Trophoblast cell (in vitro differentiated cells and primary cell): ENCODE measurements at places on chromosomes 2 and 18.

DNA sequence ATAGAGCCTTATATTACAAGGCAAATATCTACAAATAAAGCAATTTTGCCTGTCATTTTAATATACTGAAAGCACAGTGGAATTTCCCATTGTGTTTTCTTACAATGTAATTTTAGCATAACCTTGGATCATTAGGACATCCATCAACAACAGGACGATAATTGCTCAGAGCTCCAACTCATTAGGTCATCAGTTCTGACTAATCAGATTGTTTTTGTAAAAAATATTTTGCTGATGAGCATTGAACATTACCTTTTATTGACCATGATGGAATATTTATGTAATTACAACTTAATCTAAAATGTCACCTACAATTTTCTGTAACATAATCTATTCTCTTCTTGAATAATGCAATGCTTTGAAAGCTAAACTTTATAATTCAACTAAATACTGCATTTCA is 215.3 kb upstream of the DSEL start:
- no peak for DNase-seq

- peak; percentile 5 for DNase-seq
Observed at GRCh38 chr18:9362869-9363268, 28.3 kb downstream of the TWSG1 start.

DNA sequence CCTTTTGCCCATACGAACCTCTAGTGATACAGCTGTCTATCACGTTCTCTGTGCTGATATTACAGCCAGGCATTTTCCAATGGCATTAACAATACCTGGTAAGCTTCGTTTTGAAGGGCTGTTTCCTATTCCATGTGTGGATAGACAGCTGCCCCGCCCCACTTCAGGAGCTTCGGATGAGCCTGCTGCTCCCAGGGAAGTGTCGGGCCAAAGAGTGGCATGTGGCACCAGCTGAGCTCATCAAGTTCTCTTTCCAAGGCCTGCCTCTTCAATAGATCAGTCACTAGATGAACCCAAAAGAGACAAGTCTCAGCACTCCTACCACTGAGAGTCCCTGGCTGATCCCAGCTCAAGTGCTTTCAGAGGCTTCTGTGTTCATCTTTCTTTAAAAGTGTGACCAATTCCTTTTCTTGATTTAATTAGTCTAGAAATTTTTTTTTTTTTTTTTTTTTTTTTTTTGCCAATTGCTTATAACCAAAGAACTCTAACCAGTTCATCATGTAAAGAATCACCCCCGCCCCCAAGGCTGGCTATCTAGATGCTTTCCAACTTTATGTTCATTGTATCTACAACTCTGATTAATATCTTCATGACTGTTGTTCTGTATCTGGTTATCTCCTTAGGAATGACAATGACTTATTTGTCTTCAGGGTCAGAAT is 46.6 kb downstream of the HDAC4 start:
- no peak for DNase-seq

DNA sequence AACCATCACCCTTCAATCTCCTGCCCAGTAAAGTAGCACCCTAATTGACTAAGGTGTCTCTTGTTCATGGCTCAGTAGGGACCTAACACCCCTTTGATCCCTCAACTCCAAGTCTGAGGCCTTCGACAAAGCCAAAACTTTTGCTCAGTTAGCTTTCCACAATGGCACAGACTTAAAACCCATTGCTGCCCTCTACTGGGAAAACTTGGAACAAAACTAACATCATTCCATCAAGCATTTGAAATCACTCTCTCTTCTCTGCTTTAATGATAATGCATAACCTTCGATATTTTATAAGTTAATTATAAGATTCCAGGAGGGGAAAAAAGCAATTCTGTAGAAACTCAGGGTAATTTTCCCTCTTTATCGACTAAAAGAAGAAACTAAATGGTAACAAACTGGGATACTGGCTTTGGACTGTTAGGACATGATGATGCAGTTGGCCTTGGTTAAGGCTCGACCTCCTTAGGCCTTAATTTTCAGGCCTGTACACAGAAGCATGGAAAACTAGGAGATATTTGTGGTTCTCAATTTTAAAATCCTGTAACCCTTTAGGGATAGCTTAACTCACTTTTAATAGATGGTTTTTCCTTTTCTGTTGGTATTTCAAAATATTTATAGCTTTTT is 127.8 kb downstream of the STK39 start:
- peak; percentile 77 for DNase-seq

GRCh38 chr2:175167076-175167791 is 769 bp downstream of the ATF2 start:
- DNase-seq: no peak

DNA sequence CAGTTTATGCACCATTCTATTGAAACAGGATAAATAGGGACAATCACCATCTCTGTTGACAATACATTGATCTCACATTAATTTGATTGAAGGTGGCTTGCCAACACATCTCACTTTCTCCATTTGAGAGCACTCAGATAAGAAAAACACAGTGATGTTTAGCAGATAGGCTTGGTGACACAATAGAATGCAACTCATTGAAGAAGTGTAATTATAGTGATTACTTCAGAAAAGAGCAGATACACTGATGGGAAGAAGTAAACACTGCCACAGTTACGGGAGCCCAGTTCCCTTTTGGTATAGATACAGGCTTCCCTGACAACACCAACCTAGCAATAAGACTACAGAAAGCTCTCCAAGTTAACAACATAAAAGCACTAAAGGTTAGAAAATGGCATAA is 89.1 kb downstream of the FIGN start:
- DNase-seq: no peak
